ENCODE measurements at places on chromosomes 5 and 9.

- DNase-seq, result no peak
These were observed 93.4 kb upstream of the CHD1 start for GRCh38 chr5:99022250-99022649.

DNA sequence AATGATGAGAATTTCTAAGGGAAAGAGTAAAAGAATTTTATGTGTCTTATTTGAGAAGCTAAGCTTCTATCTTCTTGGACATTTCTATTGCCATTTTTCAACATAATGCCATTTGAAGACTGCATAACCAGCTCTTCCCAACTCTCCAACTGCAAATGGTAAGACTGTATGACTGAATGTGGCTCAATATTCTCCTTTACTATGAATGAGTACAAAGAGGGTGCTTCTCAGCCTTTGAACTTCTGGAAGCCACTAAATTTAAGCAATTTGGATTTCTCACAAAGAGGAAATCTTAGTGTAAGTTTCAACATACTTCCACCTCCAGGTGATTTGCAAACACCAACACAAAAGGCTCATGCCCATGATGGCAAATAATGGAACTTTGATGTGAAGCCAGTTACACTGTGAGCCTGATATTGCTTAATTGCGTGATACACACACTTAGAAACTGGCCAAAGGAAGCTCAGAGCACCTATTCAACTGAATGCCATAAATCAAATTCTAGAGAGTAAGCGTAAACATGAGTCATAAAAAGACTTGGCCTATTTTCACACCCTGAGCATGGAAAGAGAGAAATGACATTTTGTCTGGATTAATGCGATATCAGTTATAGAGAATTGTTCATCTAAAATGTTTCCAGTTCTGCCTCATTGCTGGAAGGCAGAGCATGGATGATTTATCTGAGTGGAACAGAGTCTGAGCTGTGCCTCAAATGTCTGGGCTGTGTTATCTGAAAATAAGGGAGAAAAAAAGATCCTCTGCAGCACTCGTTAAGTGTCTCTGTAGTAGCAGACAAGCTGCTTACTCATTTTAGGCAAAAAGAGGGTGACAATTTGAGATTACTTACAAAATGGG is 145.3 kb downstream of the PLK2 start:
- DNase-seq, result no peak

DNA sequence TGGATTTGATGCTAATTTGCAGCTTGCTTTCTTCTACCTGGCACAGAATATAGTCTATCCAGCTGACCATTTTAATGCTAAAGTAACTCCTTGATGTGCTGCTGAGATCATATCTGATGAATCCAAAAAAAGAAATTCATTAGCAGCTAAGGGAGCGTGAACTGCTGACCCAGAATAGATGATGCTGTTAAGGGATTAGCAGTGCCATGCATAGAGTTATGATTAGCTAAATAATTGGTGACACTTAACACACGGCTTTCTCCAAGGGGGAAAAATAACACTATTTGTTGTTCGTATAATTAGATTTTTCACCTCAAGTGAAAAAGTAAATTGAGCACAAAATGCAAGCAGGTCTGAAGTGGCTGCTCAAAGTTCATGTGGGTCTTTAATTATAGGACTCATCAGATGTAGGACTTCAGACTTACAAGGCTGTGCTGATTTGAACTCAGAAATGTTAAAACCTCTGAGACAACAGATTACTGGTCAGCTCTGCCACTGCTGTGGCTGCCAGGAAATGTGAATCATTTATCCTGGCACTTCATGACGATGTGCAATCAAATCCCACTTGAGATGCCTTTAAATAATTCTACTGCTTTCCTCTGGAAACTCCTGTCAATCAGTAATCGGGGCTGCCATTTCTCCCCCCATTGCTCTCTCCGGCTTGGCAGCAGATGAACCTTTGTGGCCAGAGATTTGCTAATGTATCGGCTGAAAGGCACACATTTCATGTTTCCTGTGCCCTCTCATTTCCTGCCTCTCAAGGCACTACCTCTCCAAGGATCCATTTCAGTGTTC is 291.6 kb upstream of the C9orf72 start:
- no peak for DNase-seq

DNA sequence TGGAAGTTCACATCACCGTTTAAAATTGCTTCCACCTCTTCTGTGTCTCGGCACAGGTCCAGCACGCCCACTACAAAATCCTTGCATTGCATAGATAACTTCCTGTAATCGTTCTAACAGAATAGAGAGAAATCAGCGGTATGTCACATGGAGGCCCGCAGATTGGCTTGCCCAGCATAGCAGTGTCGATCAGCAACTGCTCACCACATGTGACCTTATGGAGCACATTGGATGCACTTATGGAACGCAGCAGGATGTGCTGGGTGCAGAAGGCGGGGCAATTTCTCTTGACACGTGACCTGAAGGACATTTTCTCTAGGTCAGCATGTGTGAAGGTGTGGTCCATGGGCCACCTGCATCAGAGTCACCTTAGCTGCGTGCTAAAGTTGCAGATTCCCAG is 49.7 kb downstream of the TRPC7 start:
- DNase-seq, result no peak

- DNase-seq, result no peak
These were observed 71.2 kb downstream of the CFAP77 start for GRCh38 chr9:132481053-132481849.

- no peak for DNase-seq
These were observed 89.7 kb upstream of the IRX2 start for GRCh38 chr5:2841208-2841607.

DNA sequence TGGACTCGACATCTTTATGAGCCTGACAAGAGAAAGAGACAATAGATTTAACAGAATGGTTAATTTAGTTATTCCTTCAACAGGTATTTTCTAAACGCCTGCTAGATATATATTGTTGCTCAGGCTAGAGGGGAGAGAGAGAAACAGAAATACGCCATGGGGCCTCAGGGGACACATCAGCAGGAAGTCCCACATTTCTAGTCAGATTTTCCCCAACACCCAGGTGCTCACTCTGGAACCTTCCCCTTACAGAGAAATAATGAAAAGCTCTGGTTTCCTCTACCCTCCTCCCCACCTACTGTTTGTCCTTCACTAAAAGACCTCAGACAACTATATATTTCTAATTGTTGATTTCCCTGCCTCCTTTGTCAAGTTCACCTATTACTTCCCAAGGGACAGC is 130.3 kb upstream of the TBC1D2 start:
- no peak for DNase-seq

GRCh38 chr5:126619781-126620180 is 19.0 kb downstream of the PHAX start:
- DNase-seq, result no peak

DNA sequence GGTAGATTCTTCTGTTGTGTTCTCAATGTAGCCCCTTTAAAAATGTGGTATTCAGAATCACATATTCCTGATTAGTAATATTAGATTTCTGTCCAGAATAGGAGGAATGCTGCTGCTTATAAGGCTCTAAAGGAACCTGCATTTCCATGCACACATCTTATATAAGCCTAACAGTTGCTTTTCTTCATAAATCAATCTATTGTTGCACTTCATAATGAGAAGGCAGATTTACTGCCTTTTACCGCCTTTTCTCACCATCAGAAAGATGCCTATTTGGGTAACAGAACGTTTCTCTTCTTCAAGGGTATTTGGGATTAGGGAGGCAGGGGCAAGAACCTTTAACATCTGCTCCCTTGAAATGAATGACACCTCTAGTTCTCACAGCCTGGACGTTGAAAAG is 243.4 kb downstream of the MLLT3 start:
- DNase-seq, result no peak

- no peak for DNase-seq
These were observed 484.6 kb upstream of the TLE4 start for GRCh38 chr9:79087133-79087532.

DNA sequence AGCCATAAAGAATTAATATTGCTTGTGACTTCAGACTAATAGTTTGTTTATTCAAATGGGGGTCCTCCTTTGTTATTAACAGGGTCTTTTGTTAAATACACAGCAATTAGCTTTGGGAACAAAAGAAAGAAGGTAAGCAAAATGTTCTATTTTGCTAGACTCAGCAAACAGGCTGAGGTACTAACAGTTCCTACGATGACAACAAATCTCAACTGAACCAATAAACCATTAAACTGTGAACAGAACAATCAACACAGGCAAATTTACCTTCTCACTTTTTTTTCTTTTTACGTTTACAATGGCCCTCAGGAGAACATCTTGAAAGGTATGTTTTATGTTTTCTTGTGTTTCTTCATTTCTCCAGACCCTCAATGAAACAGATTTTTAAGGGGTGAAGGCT is 207.2 kb downstream of the NFIB start:
- no peak for DNase-seq

GRCh38 chr5:95671826-95672225 is 11.0 kb downstream of the SPATA9 start:
- no peak for DNase-seq

DNA sequence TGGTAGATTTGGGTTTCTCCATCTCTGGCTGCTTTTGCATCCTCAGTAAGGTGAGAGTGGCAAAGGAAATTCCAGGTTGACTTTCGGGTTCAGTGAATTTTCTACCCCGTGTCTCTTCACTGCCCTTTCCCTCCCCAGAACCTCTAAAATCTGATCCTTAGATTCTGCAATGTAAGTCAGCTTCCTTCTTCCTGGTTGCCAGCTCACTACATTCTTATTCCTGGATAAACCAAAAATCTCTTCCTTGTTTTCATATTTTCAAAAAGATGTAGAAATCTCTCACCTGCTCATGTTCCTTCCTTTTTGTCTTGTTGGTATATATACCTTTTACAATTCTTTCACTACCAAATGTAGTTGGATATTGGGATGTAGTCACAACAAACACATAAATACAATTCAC is 145.8 kb downstream of the TMC1 start:
- no peak for DNase-seq

DNA sequence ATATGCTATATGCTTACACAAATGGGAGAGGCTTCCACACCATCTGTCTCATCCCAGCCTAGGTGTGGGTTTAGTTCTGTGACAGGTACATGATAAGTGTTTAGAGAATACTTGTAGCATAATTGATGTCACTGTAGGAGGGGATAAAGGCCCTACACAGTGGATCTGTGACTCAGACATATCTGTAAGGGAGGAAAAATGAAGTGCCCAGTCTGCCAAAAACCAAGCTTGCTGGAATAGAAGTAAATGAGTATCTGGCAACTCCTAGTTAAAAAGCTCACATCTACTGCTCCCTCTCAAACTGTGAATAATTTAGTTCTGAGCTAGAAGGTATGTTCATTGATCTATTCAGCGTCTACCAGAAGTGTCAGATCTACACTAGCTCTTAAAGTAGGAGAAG is 38.9 kb upstream of the FAM174A start:
- no peak for DNase-seq

GRCh38 chr9:100066539-100066938 is 32.3 kb downstream of the ERP44 start:
- no peak for DNase-seq

- no peak for DNase-seq
These were observed 29.9 kb downstream of the FYB1 start for GRCh38 chr5:39189292-39189955.

- no peak for DNase-seq
These were observed 733 bp downstream of the COL23A1 start for GRCh38 chr5:178589180-178590140.

GRCh38 chr5:115553082-115553481 is 8.5 kb upstream of the FEM1C start:
- DNase-seq, result no peak

DNA sequence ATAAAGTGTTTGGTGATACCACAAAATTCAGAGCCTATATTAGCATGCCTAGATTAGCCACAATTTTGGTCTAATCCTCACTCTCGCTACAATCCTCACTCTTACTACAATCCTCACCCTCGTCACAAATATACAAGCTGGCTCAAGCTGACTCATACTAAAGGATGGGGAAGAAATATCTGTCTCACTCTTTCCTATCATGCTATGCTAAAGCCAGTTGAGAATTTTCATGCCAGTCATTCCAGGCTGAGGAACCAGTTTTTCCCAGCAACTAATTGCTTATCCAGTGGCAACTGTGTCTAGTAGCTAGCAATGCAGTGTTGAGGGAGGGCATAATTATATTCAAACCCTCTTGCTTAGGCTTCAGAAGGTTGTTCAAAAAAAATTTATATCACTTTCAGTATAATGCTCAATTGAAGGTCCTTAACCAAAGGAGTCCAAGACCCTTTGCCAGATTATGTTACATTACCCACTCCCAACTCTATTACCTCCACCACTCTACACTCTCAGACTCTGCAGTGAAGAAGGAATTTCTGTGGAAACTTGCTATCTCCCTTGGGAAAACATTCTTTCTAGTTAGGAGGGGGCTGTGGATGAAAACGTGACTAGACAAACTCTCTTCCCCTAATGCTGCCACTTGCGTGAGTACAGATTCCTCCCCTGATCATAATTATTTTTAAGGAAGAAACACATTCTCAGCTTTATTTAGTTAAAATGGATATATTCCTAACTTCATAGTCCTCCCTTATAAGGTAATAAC is 810.3 kb upstream of the ACO1 start:
- no peak for DNase-seq

DNA sequence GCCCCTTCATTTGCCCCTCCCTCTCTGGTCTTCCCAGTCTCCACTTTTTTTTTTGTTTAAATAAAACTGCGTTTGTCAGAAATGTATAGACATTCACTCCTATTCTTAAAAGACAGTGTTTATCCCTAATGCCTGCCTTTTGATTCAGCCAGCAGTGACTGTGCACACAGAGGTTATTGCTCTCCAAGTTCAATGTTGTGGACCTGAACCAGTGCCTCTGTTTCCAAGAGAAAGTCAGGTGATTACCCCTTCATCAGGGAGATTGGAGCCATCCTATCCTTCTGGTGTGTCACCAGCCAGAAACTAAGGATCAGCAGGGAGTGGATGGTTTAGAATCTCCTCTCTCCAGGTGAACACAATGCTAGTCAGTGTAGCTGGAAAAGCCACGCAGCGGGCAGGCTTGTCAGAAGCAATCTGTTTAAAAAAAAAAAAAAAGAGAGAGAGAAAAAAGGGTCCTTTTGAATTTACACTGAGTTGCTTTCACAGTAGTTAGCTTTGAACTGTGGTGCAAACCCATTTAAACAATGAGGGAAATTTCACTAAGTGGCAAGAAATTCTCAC is 167.5 kb upstream of the DMRT1 start:
- no peak for DNase-seq

GRCh38 chr5:74124826-74125225 is 498.8 kb downstream of the ARHGEF28 start:
- no peak for DNase-seq

DNA sequence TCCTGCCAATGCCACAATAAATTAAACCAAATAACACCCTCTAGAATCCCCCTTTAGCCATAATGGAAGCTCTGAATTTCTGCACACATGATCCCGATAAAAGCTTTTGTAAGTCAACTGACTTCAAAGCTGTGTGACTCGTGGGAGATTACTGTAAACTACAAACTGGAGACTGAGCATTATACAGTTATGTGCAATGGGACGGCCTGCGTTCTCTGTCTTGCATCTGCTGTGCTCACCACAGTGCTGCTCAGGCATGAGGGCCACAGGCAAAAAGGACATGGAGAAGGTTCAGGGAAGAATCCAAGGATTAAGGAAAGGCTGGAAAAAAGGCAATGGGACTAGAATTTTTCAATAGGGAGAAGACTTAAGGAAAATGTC is 184.2 kb downstream of the FANCC start:
- DNase-seq, result no peak

Data from stimulated activated naive CD4-positive, alpha-beta T cell treated with Interleukin-2 at 50 U/mL for 16 hours (primary cell).